ENCODE measurements at places on chromosomes 12 and 14. TPM values are rescaled to one million over a fixed set of nuclear protein-coding genes. Genes with fewer than 3 reads are reported as not detected.

DNA sequence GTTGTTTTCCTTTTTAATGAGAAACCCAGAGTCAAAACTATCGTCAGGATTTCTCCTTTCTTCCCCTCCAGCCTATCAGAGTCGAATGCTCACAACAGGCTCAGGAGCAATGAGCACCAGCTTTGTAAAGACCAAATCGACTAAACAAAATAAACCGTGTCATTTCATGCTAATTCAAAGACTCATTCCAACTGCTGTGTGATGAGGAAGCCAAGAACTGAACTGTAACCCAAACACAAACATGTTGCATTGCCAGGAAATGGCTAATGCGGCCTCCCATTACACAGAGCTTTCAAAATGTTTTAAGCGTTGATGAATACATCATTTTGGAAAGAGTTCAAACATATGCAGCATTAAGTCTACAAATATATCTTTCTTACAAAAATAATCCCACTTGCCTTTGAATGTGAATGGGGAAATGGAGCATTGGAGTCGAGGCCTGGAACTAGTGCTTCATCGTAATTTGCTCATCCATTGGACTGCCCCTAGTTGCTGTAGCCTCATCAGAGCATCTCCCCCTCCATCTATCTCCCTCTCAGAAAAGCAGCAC lies 349.5 kb downstream of the GXYLT1 start:
- no peak for DNase-seq

DNA sequence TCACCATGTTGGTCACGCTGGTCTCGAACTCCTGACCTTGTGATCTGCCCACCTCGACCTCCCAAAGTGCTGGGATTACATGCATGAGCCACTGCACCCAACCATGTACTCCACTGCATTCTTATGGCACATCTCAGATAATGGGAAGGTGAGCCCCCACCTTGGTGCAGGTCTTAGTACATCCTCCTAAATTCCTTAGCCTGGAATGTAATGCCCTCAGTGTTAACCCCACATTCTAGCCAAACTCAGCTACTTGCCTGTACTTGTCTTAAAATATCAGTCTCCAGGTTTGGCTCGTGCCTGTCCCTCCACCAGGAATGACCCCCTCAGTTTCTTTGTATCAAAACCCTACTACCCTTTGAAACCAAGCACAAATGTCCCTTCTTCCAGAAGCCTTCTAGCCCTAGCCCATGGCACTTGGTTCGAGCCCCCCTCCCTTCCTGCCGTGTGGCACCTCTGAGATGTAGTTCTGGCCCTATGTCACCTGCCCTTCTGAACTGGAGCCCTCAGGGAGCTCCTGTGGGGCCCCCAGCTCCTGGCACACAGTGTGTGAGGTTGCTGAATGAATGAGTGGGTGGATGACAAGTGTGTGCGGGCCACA lies 8.4 kb downstream of the KCNH3 start:
- DNase-seq, result peak; percentile 79

DNA sequence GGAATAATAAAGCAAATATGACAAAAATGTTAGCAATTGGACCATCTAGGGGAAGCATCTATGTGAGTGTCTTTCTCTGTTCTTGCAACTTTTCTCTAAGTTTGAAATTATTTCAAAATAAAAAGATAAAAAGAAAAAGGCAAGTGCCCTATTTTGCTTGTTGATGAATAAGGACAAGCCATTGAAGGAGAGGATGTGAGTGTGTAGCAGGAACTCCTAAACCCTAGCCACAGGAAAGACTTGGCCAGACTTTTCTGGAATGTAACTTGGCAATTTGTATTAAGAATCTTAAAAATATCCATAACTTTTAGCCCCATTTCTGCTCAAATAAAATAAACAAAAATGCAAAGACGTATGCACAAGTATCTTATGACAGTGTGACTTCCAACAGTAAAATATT lies 279.4 kb downstream of the CACNA1C start:
- DNase-seq, result no peak

DNA sequence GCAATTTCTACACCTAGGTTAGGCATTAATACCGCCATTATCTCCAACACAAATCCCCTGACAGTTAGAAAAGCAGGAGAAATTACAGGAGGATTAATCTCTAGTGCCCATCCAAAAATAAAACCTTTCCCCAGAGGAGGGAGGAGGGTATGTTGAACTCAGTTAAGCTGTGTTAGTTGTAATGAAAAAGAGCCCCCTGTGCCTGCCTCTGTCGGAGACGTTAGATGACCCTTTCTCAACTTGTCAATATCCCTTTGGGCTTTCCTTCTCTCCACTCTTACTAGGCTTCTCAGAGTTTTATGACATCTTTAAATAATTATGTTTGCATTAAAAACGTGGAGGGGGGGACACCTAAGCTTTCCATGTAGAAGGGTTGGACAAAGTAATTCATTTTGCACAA lies 278.2 kb downstream of the PDZRN4 start:
- DNase-seq, result no peak

DNA sequence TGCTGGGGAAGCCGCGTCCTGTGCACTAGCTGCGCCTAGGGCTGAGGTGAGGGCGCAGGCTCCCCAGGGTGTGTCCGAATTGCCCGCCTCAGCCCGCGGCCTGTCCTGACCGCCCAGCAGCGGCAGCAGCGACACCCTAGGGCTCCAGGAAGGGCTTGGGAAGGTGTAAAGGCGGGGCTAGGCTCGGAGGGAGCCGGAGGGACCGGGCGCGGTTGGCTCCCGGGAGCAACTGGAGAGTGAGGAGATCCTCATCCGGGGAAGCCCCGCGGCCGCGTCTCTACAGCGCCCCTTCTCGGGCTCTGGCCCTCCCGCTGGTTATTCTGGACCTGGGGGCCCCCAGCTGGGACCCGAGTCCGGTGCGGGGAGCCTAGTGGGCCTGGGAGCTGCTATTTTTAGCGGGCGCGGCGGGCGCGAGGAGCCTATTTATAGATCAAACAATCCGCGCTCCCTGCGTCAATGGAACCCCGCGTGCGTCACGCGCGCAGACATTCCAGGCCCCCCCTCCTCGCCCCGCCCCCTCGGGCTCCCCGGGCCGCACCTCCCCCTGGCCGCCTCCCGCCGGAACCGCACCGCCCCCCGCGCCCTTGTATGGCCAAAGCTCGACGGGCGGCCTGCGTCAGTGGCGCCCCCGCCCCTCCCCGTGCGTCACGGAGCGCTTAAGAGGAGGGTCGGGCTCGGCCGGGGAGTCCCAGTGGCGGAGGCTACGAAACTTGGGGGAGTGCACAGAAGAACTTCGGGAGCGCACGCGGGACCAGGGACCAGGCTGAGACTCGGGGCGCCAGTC lies at the start of gene NR4A1:
Gene NR4A1 (plus strand): TSS at position 685 of the 784 bp plus-strand sequence. CDS start 2,887 bp downstream, outside the sequence.
- peak; percentile 99 for DNase-seq

GRCh38 chr14:54189748-54190354 lies 207.0 kb upstream of the CDKN3 start:
- peak; percentile 92 for DNase-seq

- DNase-seq, result peak; percentile 10
Measured at GRCh38 chr14:42224053-42224888, 617.6 kb downstream of the LRFN5 start.

GRCh38 chr14:100807496-100807895 lies 18.4 kb upstream of the MEG3 start:
- DNase-seq, result peak; percentile 46

DNA sequence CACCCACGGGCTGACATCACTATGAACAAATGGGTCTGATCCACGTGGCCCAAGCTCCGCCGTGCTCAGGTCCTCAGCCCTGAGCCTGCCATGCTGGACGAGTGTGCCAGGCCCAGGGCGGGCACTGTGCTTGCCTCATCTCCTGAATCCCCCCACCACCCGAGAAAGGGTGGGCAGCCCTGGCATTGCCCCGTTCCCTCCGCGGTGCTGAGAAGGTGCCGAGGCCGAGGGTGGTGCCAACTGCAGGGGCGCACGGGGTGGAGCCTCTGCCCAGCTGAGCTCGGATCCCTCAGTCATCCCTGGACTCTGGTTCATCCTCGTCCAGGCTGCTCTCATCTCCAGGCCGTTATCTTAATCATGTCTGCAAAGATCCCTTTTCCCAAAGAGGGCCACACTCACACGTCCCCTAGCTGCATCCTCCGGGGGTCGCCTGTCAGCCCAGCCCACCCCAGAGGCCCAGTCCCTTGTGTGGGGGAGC lies 60.6 kb downstream of the NOC4L start:
- peak; percentile 77 for DNase-seq

DNA sequence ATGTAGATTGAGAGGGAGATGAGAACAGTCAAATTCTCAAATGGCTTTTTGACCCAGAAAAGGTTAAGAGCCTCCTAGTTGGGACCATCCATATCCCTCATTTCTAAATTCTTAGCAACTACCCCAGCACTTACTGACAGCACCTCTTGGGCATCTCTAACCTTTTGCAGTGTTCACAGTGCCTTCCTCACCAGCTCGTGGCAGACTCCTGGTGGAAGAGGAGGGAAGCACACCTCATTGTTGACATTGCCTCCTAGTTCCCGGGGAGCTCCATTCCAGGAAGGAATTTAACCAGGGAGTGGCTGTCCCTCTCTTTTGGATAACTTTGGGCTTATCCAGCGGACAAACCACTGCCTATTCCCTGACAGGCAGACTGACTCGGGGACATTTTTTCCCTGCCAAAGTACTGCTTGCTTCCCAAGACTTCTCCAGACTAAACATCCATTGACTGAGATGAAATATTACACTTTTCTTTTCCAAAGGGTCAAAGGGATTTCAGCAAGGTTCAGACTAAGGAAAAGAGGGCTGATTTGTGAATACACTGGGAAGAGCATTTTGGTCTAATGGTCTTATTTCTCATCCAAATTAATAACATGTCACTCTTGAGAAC lies 9.0 kb upstream of the OR6J1 start:
- peak; percentile 72 for DNase-seq

- no peak for DNase-seq
Measured at GRCh38 chr12:22477166-22477893, 67.0 kb downstream of the C2CD5 start.

GRCh38 chr14:48323665-48324064 lies 648.3 kb upstream of the MDGA2 start:
- DNase-seq, result no peak

DNA sequence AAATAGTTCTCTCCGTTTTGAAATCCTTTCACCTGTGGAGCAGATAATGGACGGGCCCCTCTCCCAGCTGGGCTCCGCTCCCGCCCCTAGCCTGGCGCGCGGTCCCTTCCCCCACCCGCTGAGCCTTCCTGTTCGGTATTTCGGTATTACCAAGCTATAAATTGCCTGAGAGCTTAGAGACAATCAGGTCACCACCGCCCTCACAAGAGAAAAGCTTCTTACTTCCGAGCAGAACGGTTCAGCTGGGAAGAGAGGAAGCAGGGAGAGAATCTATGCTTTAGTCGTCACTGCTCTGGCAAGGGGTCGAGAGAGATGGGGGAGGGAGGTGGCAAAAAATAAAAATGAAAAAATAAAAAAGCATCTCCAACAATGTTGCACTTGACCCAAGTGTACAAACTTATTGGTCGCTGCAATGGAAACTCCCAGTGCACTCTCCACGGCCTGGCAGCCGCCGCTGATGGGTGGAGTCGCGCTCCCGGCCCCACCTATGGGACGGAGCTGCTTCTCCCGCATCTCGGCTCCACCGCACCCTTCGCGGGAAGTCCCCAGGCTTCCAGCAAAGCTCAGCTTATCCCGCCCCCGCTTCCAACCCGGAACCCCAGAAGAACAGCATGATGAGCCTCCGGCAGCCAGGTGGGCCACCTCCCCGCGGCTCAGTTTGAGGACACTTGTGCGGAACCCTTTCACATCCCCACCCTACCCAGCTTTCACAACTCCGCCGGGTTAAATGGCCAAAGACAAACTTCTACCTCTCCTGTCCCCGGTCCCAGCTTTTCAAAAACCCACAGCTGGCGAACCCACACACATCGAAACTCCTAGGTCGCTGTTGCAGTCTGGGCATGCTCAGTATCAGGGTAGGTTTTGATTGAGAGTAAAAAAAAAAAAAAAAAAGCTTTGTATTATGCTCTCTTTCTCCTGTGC lies 832 bp upstream of the SYT1 start:
- DNase-seq, result peak; percentile 82

GRCh38 chr12:52617403-52617785 lies 965 bp downstream of the KRT73 start:
- DNase-seq, result no peak

DNA sequence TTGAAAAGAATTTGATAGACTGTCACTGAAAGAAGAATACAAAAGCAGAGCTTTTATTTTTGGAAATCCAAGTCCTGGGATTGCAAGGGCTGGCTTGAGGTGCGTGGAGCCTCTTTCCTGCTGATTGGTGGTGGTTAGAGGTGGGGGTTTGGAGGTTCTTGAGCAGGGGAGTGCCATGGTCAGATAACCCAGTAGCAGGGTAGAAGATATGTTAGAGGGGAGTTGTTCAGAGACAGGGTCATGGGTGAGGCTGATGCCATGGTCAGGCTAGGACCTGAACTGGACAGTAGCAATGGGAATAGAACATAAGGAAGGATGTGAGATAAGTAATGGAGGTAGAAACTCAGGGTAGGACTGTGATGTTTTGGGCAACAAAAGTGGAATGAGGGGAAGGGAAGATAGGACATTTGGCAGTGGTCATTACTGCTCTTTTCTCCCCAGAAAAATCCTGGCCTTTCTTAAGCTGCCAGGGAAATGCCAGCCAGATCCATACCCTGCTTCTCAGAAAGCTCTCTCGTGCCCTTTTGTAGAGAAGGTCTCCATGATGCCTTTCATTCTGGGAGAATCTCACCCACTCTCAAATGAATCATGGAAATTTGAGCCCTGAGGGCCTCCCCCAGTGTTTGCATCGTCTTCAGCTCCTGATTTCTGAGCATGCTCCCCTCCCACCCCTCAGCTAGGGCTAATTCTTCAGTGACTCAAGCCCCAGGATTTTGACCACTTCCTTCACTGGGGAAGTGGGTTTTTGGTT lies 9.5 kb downstream of the EMP1 start:
- DNase-seq, result peak; percentile 75

DNA sequence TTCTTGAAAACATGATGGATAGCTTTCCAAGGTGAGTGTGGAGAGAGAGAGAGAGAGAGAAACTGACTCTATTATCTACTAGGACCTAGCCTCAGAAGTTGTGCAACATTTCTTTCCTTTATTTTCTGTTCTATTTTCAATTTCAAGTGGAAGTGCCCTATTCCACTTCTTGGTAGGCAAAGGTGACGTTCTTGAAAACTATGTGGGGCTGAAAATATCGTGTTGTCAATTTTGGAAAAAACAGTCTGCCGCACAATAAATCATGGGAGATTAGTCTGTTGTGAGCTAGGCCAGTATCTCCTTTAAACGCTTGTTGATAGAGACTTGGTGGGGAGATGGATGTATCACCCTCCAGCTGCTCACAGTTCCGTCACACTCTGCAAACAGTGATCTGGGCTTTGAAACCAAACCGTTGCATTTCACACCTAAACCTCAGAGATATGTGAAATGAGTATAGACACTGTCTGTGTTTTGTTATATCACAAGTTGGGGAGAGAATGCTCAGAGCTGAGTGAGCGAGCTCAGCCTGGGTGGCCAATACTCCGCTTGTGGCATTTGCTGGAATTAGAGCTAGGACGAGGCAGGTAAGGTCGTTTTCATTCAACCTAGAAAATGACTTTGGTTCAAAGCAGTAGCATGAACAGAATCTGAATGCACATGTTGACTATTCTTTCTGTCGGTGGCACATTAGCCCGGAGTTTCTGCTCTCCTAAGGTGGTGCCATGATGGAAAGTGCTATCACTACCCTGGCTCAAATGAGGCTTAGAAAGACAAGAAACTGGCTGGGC lies 75.1 kb upstream of the ST8SIA1 start:
- DNase-seq, result no peak

The PLEKHH1 gene
- total RNA-seq, result 1.1 TPM

The CLEC1B gene
- not detected for total RNA-seq

The AICDA gene
- total RNA-seq, result not detected

The CD69 gene
- not detected for total RNA-seq

The AQP6 gene
- total RNA-seq, result not detected

The TAS2R46 gene
- total RNA-seq, result 3.5 TPM

The JAG2 gene
- total RNA-seq, result 3.3 TPM

The TAS2R14 gene
- total RNA-seq, result 7.2 TPM

The ANAPC7 gene
- total RNA-seq, result 28.0 TPM

The PXN gene
- 46.3 TPM for total RNA-seq

The KIF5A gene
- 0.29 TPM for total RNA-seq

The PLEKHD1 gene
- total RNA-seq, result under 0.01 TPM

The IGF1 gene
- 0.88 TPM for total RNA-seq
